Inflammatory macrophage treated with lipopolysaccharide for 1 hour (primary cell): ENCODE measurements at places on chromosomes 11 and 22.

GRCh38 chr22:24806663-24807001 lies 621 bp downstream of the SGSM1 start:
- DNase-seq, result no peak

- DNase-seq, result no peak
Observed at GRCh38 chr11:92978271-92979111, 9.0 kb downstream of the MTNR1B start.

DNA sequence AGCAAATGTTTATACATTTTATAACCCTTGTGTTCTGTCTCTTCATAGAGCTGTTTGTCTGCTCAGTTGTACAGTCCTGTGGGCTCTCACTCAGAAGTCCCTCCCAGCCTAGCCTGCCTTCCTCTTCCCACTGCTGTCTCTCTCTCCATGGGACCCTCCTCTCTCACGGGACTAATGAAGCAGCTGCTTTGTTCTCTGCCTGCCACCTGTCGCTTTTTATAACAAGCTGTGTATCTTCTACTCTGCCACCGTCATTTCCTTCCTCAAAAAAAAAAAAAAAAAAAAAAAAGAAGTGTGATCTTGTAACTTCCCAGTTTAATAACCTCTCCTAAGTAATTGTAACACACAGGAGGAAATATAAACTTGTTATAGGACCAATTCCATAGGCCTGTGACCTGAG lies 92.2 kb upstream of the ALKBH3 start:
- peak; percentile 27 for DNase-seq

GRCh38 chr11:35116762-35117640 lies 22.0 kb upstream of the CD44 start:
- DNase-seq, result no peak

GRCh38 chr11:119512369-119512768 lies 89.4 kb upstream of the THY1 start:
- no peak for DNase-seq

GRCh38 chr11:10777393-10777793 lies 26.3 kb downstream of the CTR9 start:
- DNase-seq, result no peak

DNA sequence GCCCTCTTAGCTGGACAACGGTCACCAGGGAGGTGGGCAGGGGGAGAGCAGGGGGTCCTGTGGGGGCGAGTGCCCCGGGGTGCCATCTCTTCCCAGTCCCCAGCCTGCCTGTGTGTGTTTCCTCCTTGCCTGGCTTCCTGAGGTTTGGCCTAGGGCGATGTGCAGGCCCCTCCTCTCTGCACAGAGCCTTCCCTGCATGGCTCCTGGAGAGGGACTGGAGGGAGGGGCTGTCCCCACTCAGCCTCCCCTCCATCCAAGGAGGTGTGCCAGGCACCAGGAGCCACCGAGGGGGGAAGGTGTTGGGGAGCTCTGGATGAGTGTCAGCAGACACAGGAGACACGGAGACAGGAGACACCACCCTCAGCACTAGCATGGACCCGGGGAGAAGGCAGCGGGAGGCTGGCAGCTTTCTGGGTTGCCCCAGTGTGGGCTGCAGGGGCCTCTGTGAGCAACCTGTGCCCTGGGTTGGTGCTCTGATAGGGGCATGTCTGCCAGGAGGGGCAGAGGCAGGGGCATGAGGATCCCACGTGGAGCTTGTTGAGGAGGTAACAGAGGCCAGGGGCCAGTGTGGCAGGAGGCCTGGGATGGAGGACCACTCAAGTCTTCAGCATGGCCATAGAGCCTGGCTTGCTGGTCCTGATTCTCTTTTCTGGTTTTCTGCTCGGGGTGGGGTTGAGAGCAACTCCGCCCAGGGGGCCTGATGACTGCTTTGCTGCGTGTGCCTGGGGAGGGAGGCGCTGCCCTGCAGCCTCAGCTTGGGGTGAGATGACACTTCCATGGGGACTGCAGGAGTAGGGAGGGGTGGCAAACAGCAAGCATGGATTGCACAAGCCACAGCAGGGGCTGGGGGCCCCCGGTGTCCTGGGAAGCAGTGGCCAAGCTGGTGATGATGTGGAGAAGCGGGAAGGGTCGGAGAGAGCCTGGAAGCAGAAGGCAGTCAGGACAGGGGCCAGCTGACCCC lies 78.8 kb downstream of the ST3GAL4 start:
- DNase-seq, result no peak

- no peak for DNase-seq
Observed at GRCh38 chr11:110890995-110891394, 178.8 kb upstream of the ARHGAP20 start.
